Stimulated activated naive CD8-positive, alpha-beta T cell treated with anti-CD3 and anti-CD28 coated beads, Interleukin-15, amount 100 ng/mL, for 72 hours (primary cell): ENCODE measurements at places on chromosomes 6 and 20.
A peak's percentile ranks its signal among the peaks of the same experiment; 100 is the strongest.

DNA sequence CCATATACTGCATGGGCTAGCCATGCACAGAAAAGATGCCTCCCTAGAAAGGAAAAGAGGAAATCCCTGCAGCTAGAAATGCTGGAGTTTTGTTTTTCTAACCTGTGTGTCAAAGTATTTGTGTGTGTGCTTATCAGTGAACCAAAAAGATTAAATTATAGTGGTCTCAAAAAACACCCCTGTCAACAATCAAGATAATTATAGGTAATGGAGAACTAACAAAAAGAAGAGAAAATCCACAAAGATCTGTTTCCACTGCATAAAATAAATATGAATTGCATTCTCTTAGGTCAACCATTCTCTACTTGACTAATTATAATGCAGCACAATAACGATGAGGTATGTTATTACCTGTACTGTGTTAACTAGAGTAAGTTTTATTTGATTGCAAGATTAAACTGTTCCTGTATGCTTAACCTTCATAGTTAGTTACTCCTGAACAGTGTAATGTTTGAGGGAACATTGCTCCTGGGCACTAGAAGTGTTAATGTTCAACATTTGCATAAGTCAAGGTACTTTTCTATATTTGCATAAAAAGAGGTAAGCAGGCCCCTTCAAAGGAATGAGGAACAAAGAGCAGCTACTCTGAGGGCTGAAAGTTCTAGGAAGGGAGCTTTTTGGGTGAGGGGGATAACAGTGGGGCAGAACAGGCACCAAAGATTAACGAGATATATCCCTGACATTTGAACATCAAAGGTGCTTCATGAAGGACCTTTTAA, 212.1 kb downstream of the BTBD9 start:
- DNase-seq: no peak

GRCh38 chr6:98272060-98272459, 562.3 kb upstream of the POU3F2 start:
- DNase-seq: no peak

GRCh38 chr6:42936398-42936797, 7.1 kb downstream of the CNPY3 start:
- no peak for DNase-seq

- no peak for DNase-seq
Measured at GRCh38 chr6:33774774-33775173, 14.2 kb downstream of the LEMD2 start.

DNA sequence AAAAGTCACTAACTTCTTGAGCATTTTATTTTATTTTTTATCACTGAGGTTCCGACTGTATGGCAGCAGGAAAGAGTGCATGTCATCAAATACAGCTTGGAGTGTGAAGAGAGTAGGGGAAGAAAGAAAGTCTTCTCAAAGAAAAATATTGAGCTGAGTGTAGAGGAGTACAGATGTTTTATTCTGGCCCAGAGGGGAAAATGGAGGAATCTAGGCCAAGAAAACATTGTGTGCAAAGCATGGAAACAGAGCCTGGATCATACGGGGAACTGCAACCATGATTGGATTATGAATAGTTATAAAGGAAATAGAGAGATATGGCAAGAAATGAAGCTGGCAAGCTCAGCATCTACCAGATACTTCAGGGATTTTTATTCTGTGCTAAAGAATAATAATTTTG, 104.2 kb upstream of the SCGN start:
- DNase-seq: no peak

GRCh38 chr6:13177664-13178063, 150.7 kb downstream of the TBC1D7 start:
- no peak for DNase-seq

DNA sequence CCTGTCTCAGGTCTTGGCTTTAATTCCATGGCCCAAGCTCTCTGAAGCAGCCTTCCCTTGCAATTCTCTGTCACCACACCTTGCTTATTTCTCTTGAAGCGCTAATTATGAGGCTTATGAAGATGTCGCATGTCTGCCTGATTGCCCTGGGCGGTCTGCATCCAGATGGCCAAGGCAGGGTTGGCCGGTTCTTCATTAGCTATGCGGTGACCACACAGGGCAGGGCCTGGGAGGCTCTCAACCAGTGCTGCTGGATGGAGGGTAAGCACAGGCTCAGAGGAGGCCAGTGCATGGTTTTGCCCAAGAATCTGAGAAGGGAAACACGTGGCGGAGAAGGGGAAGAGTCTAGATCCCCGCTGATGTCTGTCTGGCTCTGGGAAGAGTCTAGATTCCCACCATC, 528.7 kb downstream of the CDH26 start:
- no peak for DNase-seq

DNA sequence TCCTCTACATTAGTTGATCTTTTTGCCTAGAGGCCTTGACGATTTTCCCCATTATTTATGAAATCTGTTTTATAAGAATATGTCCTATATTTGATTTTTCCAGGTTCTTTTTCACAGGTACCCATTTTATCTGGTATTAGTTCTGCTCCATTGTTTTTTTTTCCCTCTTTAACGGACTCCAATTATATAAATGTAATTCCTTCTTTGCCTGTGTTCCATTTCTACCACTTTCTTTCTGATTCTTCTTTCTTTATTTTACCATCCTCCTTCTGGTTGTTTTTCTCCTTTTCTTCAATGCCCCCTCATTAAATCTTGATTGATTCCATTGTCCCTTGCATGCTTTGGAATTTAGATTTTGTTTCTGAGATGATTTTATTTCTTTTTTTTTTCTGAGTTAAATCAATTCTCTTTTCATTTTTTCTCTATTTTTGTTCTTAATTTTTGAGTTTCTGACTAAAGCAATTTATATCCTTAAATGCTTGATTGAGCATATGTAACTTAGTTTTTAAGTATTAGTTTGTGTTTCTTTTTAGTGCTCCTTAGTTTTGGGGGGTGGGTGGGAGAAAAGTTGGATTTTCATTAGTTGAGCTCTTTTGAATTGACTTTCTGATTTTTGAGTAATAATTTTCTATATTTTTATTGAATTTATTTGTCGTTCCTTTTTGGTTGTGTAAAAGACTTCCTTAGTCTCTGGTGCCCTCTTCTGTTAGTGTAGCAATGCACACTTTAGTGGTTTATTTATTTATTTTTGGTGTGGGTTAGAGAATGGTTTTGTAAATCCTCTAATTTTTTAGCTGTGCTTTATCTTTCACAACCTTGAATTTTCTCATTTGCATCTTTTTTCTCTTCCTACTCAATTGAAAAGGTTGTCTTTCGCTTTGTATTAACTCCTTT, 140.8 kb downstream of the FARS2 start:
- DNase-seq: no peak

DNA sequence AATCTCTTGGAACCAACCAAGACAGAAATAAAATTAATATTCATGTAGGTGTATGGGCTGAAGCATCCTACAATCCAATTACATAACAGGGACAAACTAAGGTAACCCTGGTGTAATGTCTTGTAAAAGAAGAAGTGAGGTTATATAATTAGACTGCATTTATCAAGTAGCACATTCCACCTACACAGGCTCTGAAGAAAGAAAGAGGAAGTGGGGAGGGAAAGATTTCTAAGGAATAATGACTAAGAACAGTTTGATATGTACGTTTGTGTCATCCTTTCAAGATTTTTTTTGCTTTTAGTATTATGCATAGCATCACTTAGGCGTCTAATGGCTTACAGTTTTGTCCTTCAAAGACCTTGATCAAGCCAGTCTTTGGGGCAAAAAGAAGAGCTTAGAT, 139.7 kb downstream of the PLCB1 start:
- DNase-seq: no peak

GRCh38 chr6:41940759-41941279, 789 bp downstream of the CCND3 start:
- DNase-seq: peak; percentile 60

DNA sequence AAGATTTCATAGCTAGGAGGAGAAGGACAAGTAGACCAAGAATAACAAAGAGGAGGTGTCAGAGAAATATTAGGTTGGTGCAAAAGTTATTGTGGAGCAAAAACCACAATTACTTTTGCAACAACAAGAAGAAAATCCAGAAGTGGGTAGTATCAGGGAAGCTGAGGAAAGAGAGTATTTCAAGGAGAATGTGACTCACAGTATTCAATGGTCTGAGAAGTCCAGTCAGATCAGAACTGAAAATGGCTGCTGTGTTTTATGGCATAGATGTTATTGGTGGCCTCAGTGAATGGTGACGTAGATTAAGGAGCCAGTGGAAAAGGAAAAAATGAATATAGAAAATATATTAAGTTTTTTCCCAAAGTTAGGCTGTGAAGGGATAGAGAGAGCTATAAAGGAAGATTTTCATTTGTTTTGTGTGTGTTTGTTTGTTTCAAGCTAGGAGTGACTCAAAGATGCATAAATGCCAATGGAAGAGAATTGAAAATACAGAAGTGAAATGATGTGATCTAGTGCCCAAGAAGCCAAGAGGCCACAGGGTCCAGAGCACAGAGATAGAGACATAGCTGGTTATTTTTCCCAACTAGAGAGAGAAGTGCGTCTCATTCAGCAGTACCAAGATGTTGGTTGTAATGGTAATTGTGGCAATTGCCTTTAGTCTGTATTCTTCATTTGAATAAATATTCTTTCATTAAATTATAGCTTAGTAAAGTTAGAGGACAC, 112.8 kb downstream of the ADTRP start:
- no peak for DNase-seq

GRCh38 chr20:37414224-37415035, 68.5 kb downstream of the SRC start:
- no peak for DNase-seq

GRCh38 chr6:33001685-33002084, 7.7 kb downstream of the HLA-DOA start:
- DNase-seq: no peak
